ENCODE measurements at places on chromosomes 2 and 18.

DNA sequence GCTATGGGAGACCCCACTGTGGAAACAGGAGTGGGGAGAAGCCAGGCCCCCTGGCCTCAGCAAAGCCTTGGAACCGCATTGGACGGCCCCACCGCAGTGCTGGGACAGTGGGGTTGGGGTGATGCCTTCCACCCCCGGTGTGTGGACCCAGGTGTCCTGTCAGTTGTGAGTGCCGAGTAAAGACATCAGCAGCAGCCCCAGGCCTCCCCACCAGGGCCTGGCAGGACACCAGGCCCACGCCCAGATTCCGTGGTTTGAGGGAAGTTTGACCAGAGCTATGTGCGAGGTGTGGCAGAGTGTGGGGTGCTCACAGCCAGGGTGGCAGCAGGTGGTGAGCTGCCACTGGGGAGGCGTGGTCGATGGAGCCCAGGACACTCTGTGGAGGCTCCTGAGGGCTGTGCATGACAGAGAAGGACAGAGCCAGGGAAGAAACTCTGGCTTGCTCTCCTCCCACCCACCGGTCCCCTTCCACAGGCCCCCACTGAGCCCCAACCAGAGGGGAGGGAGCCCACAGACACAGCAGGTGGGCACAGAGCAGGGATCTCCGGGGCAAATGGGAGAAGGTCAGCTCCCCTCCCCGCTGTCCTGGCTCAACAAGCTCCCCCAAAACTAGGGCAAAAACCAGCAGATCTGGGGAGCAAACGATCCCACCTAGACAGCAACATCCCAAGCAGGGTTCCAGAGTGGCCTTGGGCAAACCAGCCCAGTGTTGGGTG, 69.1 kb downstream of the TWIST2 start:
- DNase-seq: no peak

DNA sequence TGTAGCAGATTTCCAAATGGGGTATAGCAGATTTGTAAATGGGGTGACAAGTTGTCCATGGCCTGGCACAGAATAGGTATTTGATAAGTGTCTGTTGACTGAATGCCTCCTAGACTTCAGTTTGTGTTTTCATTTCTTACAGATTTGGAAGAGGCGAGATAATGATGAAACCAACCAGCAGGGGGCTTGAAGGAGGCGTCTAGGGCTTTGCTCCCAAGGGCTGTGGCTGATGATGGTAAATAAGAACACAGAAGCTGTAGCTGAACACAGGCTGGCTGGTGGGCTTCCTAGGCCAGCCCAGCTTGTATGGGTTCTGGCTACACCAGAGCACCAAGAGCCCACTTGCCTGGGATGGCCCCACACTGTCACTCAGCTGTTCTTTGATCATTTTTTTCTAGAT, 19.4 kb downstream of the SFTPB start:
- no peak for DNase-seq

GRCh38 chr2:11163439-11164317, 8.4 kb downstream of the SLC66A3 start:
- no peak for DNase-seq

- DNase-seq: no peak
These were observed 36.2 kb downstream of the GLS start for GRCh38 chr2:190916829-190917228.

DNA sequence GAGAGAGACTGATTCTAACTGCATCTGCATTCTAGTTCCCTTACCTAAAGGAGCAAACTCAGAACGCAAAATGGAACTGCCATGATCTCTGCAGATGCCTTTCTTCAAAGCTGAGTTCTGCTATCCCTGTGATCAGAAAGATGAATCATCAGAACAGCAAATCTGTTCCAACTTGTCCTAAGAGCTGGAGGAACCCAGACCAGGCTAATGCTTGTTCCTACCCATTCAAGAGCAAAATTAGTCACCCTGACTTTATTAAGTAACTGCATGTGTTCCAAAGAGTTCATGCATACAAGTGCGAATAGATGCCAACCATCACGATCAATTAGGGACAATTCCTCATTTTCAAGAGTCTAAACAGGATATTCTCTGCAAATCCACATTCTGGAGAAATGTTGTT, 46.5 kb downstream of the MBP start:
- peak; percentile 91 for DNase-seq

DNA sequence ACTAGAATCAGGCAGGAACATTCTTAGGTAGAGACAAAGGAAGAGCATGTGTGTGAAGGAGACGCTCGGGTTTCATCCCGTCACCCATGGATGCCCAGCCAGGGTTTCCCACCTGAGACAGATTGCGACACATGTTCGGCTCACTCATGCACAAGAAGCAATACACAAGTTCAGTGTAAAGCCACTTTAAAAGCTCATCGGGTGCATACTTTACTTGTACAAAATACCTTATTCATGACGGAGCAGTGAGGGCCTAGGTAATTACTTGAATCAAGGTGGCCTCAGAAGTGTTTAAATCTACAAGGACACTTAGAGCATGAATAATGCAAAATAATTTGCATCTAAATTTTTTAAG, 42.0 kb downstream of the ZEB2 start:
- no peak for DNase-seq

DNA sequence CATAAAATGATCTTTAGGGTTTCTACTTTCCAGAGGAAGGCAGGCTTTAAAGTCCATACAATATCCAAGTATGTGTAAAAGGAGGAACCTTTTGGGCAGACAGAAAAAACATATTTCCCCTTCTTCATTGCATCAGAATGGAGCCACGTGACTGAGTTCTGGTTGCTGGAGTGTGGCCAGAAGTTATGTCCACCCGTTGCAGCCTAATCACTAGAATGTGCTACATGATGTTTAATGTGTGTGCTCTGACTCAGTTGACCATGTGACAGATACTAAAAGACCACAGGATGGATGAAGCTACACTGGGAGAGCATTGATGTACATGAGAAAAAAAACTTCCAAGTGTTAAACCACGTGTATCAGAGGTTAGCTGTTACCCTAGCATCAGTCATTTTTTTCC, 460.9 kb downstream of the RIT2 start:
- no peak for DNase-seq

GRCh38 chr2:238091436-238092060, 8.6 kb upstream of the ESPNL start:
- no peak for DNase-seq

- DNase-seq: no peak
These were observed 74.9 kb upstream of the KLF7 start for GRCh38 chr2:207240649-207241048.

- no peak for DNase-seq
These were observed 20.7 kb upstream of the TTN start for GRCh38 chr2:178827739-178828485.

GRCh38 chr18:78876868-78877267, 102.8 kb upstream of the SALL3 start:
- no peak for DNase-seq

DNA sequence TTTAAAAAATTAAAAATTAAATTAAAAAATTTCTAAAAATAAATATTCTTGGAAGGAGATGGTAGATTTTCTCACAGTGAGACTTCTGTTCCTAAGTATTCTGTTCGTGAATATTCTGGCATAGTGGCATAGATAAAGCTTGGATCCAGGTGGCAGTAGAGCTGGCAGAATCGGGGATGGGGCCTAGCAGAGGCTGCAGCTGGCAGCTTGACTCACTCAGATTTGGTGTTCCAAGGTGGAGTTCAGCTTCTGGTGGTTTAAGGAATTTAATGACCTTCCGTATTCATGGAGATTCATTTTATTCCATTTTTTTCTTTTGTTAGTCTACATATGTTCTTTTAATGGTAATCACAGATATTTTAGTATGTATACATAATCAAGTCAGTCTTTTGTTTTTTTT, 19.9 kb downstream of the ARMC9 start:
- DNase-seq: no peak

GRCh38 chr2:127423478-127423843, 5.2 kb downstream of the PROC start:
- DNase-seq: no peak

- no peak for DNase-seq
These were observed 34.3 kb downstream of the DSG4 start for GRCh38 chr18:31410716-31411483.

DNA sequence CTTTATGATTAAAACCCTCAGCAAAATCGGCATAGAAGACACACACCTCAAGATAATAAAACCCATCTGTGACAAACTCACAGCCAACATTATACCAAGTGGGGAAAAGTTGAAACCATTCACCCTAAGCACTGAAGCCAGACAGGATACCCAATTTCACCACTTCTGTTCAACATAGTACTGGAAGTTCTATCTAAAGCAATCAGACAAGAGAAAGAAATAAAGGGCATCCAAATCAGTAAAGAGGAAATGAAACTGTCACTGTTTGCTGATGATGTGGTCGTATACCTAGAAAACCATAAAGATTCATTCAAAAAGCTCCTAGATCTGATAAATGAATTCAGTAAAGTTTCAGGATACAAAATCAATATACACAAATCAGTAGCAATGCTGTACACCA, 16.4 kb upstream of the RPRD1A start:
- DNase-seq: no peak

GRCh38 chr2:229230256-229230655, 40.8 kb downstream of the PID1 start:
- no peak for DNase-seq

DNA sequence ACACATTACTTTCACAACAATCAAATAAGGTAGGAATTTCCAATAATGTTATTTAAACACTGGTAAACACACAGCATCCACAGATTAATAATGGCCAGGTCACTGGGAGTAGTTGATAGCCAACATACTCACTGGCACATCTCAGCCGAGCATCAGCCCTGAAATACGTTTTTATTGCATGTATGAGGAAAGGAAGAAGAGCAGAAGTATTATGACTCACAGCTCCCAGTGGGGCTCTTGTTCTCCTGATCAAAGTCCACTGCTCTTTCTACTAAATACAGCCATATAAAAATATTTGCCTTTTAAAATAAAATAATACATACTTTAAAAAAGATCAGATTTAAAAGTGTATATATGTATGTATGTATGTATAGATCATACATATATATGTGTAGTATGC, 999.6 kb downstream of the SUCLG1 start:
- DNase-seq: no peak

DNA sequence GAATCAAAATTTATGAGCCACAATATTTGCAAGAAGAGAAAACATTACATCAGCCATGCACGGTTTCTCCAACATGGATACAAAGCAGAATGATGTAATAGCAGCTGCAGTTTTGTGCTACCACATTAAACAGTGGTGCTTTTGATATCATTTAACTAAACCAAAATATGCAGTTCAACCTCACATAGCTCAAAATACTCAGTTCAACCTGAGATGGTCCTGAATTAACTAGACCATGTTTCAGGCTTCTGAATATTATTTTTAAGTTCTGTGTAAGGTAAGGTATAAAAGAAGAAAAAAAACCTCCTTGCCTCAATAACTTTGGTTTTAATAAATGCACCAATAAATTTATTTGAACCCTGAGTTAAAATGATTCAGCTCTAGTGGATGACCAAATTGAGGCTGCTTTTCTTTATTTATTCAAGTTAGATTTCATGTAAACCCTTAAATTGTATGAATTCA, 18.8 kb upstream of the TSPYL6 start:
- no peak for DNase-seq

- no peak for DNase-seq
These were observed 25.7 kb downstream of the SRBD1 start for GRCh38 chr2:45585267-45585861.

DNA sequence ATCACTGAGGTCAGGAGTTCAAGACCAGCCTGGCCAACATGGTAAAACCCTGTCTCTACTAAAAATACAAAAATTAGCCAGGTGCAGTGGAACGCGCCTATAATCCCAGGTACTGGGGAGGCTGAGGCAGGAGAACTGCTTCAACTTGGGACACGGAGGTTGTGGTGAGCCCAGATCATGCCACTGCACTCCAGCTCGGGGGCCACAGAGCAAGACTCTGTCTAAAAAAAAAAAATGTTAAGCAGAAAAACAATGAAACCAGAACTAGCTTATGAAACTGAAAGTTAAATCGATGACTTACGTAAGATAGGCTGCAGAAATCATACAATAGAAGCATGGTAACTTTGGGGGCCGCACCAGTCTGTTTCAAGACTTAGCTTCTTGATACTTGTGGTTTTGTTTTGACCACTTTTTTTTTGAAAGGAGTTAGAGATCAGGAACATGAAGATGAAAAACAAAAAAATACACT, 6.2 kb upstream of the GPR155 start:
- no peak for DNase-seq

- DNase-seq: no peak
These were observed 737 bp upstream of the MAPK4 start for GRCh38 chr18:50558948-50559751.

DNA sequence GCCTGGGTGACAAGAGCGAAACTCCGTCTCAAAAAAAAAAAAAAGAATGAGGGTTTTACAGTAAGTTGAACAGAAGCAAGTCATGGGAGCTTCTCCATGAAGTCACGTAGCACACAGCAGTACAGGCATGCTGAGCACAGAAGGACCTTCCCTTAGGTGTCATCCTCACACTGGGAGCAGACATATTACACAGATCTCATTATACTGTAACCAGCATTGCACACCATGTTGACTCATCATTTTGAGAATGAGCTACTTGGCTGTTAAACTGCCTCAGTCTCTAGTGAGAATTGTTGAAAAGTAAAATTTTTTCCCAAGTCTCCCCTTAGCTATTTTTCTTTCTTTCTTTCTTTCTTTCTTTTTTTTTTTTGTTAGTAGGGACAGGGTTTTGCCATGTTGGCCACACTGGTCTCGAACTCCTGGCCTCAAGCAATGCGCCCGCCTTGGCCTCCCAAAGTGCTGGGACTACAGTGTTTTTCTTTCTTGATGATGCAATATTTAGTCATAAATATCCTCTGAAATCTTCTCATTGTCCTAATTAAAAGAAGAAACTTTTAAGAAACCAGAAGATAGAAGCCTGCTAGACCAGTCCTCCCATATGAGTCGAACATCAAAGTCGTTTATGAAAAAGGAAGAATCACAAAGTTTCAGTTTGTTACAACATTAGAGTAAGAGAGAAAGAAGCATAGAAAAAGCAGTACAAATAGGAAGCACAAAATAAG, 37.9 kb upstream of the PPP1CB start:
- peak; percentile 61 for DNase-seq

DNA sequence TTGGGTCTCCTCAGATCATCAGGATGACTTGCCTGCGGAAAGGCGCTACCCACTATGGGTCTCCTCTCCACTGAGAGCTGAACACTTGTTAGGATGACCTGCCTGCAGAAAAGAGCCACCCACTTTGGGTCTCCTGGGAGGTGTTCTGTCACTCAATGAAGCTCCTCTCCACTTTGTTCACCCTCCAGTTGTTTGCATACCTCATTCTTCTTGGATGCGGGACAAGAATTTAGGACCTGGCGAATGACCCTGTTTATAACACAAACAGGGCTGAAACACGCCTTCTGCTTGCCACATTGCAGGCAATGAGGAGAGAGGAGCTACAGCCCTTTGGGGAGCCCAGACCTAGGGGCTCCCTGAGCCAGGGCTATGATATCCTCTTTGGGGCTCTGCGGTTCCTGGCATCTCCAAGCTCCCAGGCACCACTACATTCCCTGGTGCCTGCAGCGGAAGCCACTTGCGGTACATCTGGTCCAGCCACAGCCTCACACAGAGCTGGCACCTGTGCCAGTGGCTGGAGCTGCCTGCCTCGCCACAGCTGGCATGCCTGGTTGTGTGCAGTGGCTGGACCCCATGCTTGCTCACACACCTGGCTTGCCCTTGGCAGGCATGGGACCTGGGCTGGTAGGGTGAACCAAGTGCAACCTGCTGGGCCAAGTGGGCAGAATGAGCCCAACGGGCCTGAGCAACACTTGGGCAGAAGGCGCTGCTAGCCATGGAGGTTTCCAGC, 20.6 kb downstream of the ANKRD29 start:
- DNase-seq: no peak

- DNase-seq: no peak
These were observed 5.7 kb upstream of the CAPN14 start for GRCh38 chr2:31223026-31223425.

GRCh38 chr2:18804536-18804935, 215.2 kb upstream of the NT5C1B start:
- no peak for DNase-seq

All from epithelial cell of prostate (primary cell).